SK-N-SH (cell line): ENCODE measurements at places on chromosomes 12 and 14. TPM values are rescaled to one million over a fixed set of nuclear protein-coding genes. Genes with fewer than 3 reads are reported as not detected.
A peak's percentile ranks its signal among the peaks of the same experiment; 100 is the strongest.

The ALKBH2 gene
- polyA plus RNA-seq = 47.3 and 53.7 TPM in 2 replicates

The NPAS3 gene
- polyA plus RNA-seq = 4.3 and 4.5 TPM in 2 replicates

The NXPH4 gene
- polyA plus RNA-seq = 0.18 and 0.31 TPM in 2 replicates

DNA sequence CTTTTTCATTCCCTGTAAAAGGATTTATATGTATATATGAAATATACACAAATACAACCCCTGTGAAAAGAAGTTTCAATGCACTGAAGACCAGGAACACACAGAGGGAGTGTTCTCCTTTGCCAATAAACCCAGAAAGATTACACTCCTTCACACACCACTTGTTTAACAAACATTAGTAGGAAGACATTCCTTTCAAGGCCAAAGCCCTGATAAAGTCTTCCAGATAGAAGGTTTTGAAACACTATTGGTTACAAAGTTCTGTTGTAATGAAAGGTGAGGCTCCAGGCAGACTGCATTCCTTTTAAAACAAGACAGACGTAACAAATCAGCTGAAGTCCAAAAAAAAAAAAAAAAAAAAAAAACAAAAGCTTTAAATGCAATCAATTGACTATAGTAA, 81.0 kb downstream of the PTPN21 start:
- H3K4me1 ChIP-seq = peaks cover 3% of the 10 kb centered on the region; the same call in 1 of the 2 replicates
- no peak overlapping the region for H3K27ac ChIP-seq
- no peaks in the 10 kb centered on the region for H3K27me3 ChIP-seq

GRCh38 chr12:33759279-33759678, 263.0 kb upstream of the ALG10 start:
- H3K4me3 ChIP-seq = no peak overlapping the region
- H3K27me3 ChIP-seq = no peaks in the 10 kb centered on the region
- no peaks in the 10 kb centered on the region for H3K36me3 ChIP-seq
- H3K27ac ChIP-seq = no peak overlapping the region
- H3K4me1 ChIP-seq = no peaks in the 10 kb centered on the region
- DNase-seq = no peak

- DNase-seq = no peak
- no peak overlapping the region for H3K4me3 ChIP-seq
- H3K36me3 ChIP-seq = peaks cover 49% of the 10 kb centered on the region
- no peaks in the 10 kb centered on the region; the same call in 1 of the 2 replicates for H3K4me1 ChIP-seq
- no peaks in the 10 kb centered on the region for H3K27me3 ChIP-seq
Observed at GRCh38 chr14:69241577-69241976, 18.4 kb upstream of the GALNT16 start.

DNA sequence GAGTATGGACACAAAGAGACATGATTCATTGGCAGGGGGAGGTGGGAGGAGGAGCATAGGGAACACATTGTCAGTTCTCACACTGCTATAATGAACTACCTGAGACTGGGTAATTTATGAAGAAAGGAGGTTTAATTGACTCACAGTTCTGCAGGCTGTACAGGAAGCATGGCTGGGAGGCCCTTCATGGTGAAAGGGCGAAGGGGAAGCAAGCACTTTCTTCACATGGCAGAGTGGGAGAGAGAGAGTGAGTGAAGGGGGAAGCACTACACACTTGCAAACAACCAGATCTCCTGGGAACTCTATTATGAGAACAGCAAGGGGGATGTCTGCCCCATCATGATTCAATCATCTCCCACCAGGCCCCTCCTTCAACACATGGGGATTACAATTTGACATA, 391.8 kb downstream of the BMP4 start:
- H3K4me1 ChIP-seq = no peaks in the 10 kb centered on the region
- no peak overlapping the region for H3K4me3 ChIP-seq
- no peaks in the 10 kb centered on the region for H3K36me3 ChIP-seq

DNA sequence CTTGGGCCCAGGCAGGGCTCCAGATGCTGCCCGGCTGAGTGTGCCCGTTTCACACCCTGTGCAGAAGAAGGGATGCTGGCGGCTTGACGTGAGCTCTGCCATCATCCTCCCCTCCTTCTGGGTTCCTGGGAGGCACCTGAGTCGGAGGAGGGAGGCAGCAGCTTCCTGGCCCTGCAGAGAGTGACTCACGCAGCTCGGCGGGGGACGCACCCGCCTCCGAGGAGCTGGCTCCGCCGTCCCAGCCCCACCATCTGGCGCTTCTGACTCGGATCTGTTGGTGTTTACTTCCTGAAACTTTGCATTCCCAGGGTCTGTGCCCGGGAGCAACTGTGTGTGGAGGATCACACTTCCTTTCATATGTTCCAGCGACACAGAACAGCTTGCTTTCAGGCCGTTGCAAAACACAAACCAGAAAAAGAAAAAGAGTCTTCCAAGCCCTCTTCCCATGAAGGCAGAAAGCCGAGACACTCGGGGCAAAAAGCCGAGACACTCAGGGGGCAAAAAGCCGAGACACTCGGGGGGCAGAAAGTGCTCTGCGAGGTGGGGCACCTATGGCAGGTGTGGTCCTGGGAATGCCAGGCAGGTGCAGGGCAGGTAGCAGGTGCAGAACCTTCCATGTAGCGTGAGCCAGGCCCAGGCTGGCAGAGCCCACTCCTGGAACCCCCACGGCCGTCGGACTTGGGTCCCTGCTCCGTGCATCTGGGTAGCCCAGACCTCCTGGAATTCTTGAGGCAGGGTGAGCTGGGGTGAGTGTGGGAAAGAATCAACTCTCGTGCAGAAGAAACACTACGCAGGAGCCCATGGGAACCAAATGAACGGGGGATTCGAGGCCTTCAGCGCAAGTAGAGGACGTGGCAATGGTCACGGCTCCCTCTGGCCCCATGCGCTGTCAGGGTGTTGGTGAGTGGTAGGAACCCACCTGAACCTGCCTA, 27.6 kb upstream of the GALNT9 start:
- peaks cover 63% of the 10 kb centered on the region for H3K27me3 ChIP-seq
- H3K36me3 ChIP-seq = no peaks in the 10 kb centered on the region
- no peak overlapping the region for H3K27ac ChIP-seq

DNA sequence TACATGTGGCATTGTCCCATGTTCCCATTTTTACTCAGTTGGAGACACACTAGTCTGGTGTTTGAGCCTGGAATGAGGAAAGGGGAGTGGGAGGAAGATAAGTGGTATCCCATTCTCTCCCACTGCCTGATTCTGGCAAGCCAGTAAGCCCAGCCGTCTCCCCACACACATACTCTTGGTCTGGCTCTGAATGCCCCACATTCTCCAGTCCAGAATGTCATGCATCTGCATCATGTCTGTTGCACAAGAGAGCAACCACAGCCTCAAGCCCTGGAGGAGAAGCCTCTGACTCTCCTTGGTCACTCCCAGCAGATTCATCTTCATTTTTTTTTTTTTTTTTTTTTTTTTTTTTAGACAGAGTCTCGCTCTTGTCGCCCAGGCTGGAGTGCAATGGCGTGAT, 48.0 kb downstream of the DRAM1 start:
- DNase-seq = no peak
- no peak overlapping the region for H3K4me3 ChIP-seq

- peaks cover 30% of the 10 kb centered on the region; the same call in 1 of the 2 replicates for H3K4me1 ChIP-seq
- no peak overlapping the region for H3K27ac ChIP-seq
Observed at GRCh38 chr14:76784881-76785280, 23.6 kb downstream of the VASH1 start.

GRCh38 chr12:77031745-77032144, 33.6 kb downstream of the E2F7 start:
- H3K36me3 ChIP-seq = peaks cover 89% of the 10 kb centered on the region
- no peaks in the 10 kb centered on the region for H3K27me3 ChIP-seq
- H3K27ac ChIP-seq = peak overlapping the region; percentile 80

DNA sequence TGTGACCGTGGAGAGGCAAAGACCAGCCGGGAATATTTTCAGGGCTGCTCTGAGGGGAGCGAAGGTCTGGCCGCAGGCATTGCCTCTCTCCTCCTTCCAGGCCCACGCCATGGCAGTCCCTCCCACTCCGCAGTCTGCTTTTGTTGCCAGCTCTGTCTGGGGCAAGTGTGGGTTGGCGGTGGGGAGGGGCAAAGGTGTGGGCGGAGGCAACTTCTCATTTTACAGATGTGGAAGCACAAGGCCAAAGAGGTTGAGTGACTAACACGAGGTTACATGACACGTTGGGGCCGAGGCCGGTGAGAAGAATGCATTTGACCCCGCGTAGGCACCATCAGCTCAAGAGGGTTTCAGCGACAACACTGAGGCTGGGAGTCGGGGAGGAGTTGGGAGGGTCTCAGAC, 6.1 kb upstream of the FAIM2 start:
- H3K4me3 ChIP-seq = no peak overlapping the region
- H3K27me3 ChIP-seq = no peaks in the 10 kb centered on the region
- no peaks in the 10 kb centered on the region for H3K36me3 ChIP-seq
- no peak overlapping the region for H3K27ac ChIP-seq

DNA sequence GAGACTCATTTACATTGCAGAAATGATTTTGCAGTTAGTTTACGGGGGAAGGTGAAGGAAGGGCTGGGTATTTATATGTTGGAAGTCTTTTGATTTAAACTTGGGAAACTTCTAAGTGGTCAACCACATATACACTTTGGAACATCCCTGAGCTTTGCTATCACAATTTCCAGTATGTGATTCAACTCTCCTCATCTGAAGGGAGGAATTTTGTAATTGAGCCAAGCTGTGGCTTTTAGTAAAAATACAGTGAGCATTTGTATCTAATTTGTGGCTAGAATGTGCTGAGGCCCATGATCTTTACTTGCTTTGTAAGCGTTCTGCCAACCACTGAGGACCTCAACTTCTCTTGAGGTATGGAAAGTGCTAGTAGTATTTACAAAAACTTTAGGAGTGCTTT, 235.0 kb upstream of the PDZRN4 start:
- H3K36me3 ChIP-seq = no peaks in the 10 kb centered on the region
- H3K4me3 ChIP-seq = no peak overlapping the region
- H3K27me3 ChIP-seq = no peaks in the 10 kb centered on the region
- H3K27ac ChIP-seq = no peak overlapping the region
- no peaks in the 10 kb centered on the region for H3K4me1 ChIP-seq

DNA sequence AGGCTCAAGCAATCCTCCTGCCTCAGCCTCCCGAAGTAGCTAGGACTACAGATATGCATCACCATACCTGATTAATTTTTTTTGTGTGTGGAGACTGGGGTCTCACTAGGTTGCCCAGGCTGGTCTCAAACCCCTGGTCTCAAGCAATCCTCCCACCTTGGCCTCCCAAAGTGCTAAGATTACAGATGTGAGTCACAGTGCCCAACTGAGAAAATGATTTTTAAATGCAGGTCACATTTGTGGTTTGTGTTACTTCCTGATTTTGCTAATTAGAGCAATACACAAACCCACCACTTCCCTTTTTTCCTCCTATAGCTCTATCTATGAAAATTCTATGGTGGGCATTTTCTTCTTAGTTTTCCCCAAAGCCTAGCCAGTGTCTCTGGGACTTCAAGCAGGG, 45.5 kb upstream of the TMEM263 start:
- H3K36me3 ChIP-seq = no peaks in the 10 kb centered on the region
- H3K4me1 ChIP-seq = no peaks in the 10 kb centered on the region

- DNase-seq = no peak
- no peaks in the 10 kb centered on the region for H3K27me3 ChIP-seq
- H3K4me3 ChIP-seq = no peak overlapping the region
- H3K36me3 ChIP-seq = no peaks in the 10 kb centered on the region
Observed at GRCh38 chr12:13970803-13971202, 10.6 kb downstream of the GRIN2B start.

DNA sequence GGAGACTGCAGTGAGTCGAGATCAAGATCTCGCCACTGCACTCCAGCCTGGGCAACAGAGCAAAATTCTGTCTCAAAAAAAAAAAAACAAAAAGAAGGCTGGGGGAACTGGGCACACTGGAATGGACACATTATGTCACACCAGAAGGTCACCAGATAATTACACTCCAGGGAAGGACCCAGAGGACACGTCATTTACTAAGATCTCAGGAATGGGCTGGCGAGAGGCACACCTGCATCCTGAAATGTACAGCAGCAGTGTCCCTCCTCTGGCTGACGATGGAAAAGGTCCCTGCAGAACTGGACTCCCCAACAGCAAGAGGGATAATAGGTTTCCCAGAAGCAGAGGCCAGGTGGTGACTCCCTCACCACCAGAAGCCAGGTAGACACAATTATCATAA, 243.5 kb downstream of the BCL11B start:
- DNase-seq = no peak
- no peak overlapping the region for H3K4me3 ChIP-seq
- H3K27me3 ChIP-seq = peaks cover 61% of the 10 kb centered on the region
- no peaks in the 10 kb centered on the region for H3K36me3 ChIP-seq
- no peak overlapping the region for H3K27ac ChIP-seq
- H3K4me1 ChIP-seq = no peaks in the 10 kb centered on the region
